ENCODE measurements at places on chromosomes 4 and X.

- DNase-seq: no peak
Measured at GRCh38 chr4:12118651-12119213, 690.0 kb upstream of the HS3ST1 start.

DNA sequence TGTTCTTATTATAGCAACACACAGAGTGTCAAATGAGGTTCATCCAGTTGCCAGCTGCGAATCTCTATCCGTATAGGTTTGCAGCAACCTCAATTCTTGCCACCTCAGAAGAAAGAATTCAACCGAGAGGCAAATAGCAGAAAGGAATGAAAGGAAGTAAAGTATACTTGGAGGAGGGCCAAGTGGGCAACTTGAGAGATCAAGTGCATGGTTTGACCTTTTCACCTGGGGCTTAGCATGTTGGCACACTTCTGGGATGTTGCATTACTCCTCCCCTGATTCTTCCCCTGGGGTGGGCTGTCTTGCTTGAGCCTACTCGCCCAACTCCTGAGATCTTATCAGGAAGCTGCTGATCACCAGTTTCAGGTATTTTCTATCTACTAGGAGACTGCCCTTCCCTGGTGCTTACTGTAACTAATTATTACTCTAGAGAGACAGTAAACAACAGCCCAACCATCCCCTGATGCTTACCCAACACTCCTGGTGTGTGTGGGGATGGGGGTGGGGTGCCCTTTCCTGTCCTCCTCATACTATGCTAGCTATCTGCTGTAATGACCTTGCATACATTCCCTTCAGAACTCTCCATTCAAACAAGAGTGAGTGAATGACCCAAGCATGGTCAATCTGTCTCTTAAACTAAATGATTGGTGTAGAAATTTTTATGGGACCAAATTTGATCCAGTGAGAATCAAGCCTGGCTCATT is 7.3 kb upstream of the TMEM33 start:
- no peak for DNase-seq

GRCh38 chr4:2933566-2934076 is 29.6 kb downstream of the NOP14 start:
- no peak for DNase-seq

GRCh38 chr4:116143198-116143597 is 942.2 kb downstream of the TRAM1L1 start:
- DNase-seq: no peak

DNA sequence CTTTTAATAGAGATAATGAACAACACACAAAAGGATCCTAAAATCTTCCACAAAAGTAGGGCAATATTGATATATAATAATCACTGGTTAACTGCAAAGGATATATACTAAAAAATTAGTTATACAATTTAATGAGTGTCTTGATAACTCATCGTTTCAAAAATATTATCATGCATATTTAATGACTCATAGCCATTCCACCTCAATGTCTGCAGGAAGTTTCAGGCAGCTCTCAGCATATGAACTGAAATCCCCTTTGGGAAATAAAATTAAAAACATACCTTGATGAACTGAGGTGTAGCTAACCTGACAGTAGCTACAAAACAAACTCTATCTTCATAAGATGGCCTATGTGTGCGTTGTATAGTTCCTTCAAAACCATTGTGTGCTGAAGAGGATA is 62.9 kb downstream of the TMEM165 start:
- DNase-seq: no peak

- no peak for DNase-seq
Measured at GRCh38 chrX:100593581-100593980, 8.8 kb downstream of the TNMD start.

GRCh38 chr4:161404346-161405110 is 759.3 kb downstream of the FSTL5 start:
- no peak for DNase-seq

DNA sequence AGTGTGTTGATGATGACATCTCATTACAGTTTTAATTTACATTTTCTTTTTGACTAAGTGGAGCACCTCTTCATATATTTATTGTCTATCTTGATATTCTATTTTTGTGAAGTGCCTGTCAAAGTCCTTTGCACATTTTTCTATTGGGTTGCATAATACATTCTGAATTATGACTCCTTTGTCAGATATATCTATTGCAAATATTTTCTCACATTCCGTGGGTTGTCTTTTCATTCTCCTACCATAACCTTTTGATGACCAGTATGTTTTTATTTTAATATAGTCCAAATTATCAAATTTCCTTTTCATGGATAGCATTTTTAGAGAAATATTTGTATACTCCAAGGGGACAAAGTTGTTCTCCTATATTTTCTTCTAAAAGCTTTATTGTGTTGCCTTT is 126.4 kb downstream of the PJA1 start:
- no peak for DNase-seq

- no peak for DNase-seq
Measured at GRCh38 chr4:7547368-7548040, 112.8 kb upstream of the PSAPL1 start.

- DNase-seq: no peak
Measured at GRCh38 chr4:124454772-124455270, 257.7 kb downstream of the ANKRD50 start.

GRCh38 chr4:76962406-76963130 is 13.0 kb downstream of the SEPTIN11 start:
- no peak for DNase-seq

DNA sequence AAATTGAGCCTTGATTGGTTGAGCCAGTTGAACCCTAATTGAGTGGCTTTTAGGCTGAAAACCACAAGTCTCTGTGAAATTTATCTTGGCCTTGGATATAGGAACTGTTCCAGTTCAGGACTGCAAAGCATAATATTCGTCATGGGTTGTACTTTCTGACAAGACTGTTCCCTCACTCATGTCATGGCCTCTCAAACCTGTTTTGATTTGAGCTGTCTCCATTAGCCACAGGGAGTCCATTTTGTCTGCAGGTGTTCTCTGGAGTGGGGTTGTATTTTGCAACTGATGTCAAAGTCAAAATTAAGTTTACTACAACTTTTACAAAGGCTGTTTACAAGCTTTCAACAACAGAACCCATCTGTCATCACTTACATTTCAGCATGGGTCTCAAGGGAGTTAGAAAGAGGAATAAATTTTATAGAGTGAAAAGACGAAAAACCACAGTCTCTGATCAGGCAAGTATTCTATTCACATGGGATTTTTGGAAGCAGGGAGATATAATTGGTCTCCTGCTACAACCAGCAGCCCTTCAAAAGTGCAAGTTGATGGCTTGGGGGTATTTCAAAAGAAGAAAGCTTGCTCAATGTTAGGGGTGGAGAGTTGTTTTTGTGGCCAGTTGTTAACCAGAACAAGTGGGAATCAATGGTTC is 1716.3 kb downstream of the C4orf33 start:
- DNase-seq: no peak

DNA sequence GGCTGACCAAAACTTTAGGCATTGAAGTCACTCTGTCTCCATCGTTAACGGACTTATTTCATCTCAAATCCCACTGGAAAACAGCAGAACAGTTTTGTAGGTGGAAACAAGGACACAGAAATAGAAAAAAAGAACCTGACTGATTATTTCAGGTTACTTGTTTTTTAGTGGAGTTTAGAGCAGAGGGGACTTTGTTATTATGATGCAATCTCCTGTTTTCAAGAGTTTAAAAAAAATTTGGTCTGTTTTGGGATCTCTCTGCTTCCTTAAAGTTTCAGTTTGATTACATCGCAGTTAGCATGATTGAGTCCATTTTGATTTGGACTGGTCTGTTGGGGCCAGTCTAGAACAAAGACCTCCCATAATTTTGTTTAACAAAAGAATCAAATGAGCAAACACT is 13.6 kb downstream of the PROM1 start:
- no peak for DNase-seq

GRCh38 chr4:143337600-143338287 is 1.1 kb downstream of the GAB1 start:
- no peak for DNase-seq

DNA sequence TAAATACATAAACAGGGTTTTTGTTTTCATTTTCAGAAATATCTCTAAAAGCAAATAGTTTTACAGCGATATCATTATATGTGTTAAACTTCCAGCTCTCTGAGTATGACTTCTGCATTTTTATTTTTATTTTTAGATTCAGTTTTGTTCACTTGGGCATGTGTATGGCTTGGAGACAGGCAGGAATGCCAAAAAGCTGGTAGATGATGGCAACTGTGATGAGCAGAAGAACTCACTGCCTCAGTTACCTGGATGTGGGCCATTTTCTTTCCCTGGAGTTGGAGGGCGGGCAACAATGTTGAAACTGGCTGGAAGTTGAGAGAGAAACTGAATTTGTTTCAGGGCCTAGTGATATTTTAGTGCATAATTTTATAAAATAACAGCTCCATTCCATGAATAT is 266.4 kb downstream of the ARHGAP24 start:
- DNase-seq: no peak

GRCh38 chrX:148504506-148504905 is 4.1 kb downstream of the AFF2 start:
- DNase-seq: no peak

- no peak for DNase-seq
Measured at GRCh38 chr4:30854531-30854930, 134.4 kb downstream of the PCDH7 start.

GRCh38 chr4:16739997-16740624 is 158.3 kb downstream of the LDB2 start:
- DNase-seq: no peak

GRCh38 chr4:113979148-113979904 is at the start of gene ARSJ:
Gene ARSJ, minus strand, starts transcription at chr4:113979647. Its CDS starts 813 bp downstream, at chr4:113978834.
- peak; percentile 24 for DNase-seq

DNA sequence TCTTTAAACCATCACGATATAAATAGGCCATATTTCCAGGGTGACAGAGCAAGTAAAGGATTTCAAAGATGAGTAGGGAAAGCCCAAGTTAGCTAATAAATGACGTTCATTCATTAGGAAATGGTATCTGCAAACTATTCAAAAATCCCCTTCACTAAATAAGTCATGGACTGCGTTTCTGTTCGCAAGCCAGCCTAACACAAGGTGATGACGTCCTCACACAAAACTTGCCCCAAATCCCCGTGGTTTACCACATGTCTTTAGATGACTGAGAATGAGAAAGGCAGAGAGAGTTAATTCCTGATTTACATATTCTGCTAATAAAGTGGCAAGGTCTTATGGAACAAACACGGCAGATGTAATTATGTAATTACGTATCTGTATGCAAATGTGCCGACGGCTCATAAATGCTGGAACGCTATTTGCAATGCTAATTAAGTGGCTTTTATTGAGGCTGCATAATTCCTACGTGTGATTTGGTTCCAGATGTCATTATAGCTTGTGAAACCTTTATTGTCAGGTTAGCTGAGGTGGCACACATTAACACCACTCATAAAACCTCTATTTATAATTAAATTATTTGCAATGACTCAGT is 437.7 kb upstream of the FRG1 start:
- no peak for DNase-seq

GRCh38 chr4:9983211-9983610 is 38.1 kb downstream of the SLC2A9 start:
- no peak for DNase-seq

- no peak for DNase-seq
Measured at GRCh38 chr4:27592738-27593137, 732.1 kb downstream of the STIM2 start.

GRCh38 chr4:139603576-139604410 is 47.8 kb upstream of the SETD7 start:
- peak; percentile 8 for DNase-seq

DNA sequence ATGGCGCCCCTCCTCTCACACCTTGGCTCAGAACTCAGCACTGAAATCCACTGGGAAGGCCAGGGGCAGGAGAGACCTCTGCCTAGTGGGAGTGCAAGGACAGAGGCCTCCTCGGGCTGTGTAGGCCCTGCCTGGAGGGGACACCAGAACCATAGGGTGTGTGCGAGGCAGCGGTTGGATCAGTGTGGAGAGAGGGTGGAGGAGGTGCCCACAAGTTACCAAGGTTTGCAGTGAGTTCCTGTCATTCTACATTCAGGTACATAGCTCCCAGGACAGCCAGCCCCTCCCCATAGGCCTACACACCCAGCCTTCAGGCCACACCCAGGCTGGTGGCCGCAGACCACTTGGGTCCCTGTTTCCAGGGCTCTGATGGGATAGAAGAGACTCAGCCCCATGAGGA is 19.2 kb upstream of the SPON2 start:
- no peak for DNase-seq

- DNase-seq: no peak
Measured at GRCh38 chr4:98711526-98711925, 53.1 kb upstream of the TSPAN5 start.

DNA sequence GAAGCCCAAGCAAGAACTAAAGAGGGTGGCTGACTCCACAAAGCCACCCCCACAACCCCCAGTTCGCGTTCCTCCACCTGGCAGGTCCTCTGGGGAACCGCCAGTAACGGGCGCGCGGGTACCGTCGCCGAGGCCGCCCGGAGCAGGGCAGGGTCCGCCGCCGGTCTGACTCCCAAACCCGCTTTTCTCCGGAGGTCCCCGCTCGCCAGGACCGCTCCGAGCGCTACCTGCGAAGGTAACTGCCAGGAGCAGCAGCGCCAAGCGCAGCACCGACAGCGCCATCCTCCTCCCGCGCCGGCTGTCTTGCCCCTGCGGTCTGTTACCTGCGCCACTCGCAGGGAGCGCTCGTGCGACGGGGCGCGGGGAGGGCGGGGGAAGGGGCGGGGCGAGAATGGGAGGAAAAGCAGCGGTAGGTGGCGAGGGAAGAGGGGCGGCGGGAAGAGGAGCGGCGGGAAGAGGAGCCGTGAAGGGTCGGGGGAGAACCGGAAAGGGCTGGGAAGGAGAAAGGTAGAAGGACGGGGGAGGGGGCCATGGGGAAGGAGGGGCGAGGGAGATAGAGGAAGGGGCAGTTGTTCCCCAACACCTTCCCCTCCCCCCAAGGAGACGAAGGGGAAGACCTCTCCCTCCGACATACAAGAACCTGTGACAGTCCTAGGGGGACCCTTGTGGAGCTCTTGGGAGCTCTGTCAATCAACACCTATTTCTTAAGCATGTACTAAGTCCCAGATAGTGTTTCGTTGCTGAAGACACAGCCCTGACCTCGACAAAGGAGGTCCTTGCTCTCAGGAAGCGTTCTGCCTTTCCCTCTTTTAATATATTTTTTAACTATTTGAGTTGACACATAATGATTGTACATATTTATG is at the start of gene SPINK2:
TSS of gene SPINK2 (minus strand) at position 321 of the 863 bp plus-strand sequence. CDS start at position 282, 39 bp downstream.
- peak; percentile 69 for DNase-seq

- DNase-seq: no peak
Measured at GRCh38 chrX:45295259-45295986, 94.7 kb upstream of the DIPK2B start.

- no peak for DNase-seq
Measured at GRCh38 chr4:176745902-176746301, 46.8 kb downstream of the VEGFC start.

Measured in activated naive CD4-positive, alpha-beta T cell treated with Interleukin-2 at 50 U/mL for 16 hours (primary cell).